ENCODE measurements at places on chromosomes 1 and 21. TPM values are rescaled to one million over a fixed set of nuclear protein-coding genes. Genes with fewer than 3 reads are reported as not detected.

GRCh38 chr1:161076410-161076809, 6.7 kb upstream of the ARHGAP30 start:
- no peaks in the 10 kb centered on the region for H3K27me3 ChIP-seq
- no peaks in the 10 kb centered on the region for H3K4me1 ChIP-seq
- no peak overlapping the region for H3K27ac ChIP-seq
- DNase-seq, result no peak
- H3K36me3 ChIP-seq, result no peaks in the 10 kb centered on the region
- no peak overlapping the region for H3K4me3 ChIP-seq

DNA sequence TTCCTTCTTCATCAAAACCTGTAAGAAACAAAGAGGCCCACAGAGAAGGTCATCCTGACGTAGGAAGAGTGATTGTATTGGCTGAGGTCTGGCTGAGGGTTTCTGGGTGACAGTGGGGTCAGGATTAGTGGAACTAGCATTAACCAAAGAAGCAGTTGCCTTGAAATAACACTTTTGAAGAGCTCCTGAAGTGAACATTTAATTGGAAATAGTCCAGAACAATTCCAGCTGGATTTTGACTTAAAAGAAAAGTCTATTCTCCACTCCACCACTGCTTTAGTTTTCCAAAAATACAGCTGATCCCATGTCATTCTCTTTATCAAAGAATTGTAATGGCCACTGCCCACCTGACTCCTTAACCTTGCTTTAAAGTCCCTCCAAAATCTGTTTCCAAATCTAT, 27.7 kb downstream of the CASQ2 start:
- DNase-seq, result no peak
- H3K27me3 ChIP-seq, result no peaks in the 10 kb centered on the region
- H3K36me3 ChIP-seq, result no peaks in the 10 kb centered on the region

- H3K36me3 ChIP-seq, result no peaks in the 10 kb centered on the region
- DNase-seq, result peak; percentile 37
- H3K27me3 ChIP-seq, result no peaks in the 10 kb centered on the region
Observed at GRCh38 chr1:81512252-81513003, 288.3 kb upstream of the ADGRL2 start.

- H3K27ac ChIP-seq, result no peak overlapping the region
- H3K36me3 ChIP-seq, result no peaks in the 10 kb centered on the region
- DNase-seq, result no peak
Observed at GRCh38 chr1:156809711-156810366, 6.8 kb downstream of the SH2D2A start.

GRCh38 chr1:53390261-53390660, 62.4 kb upstream of the LRP8 start:
- H3K27ac ChIP-seq, result no peak overlapping the region
- no peaks in the 10 kb centered on the region for H3K27me3 ChIP-seq
- H3K4me3 ChIP-seq, result no peak overlapping the region
- H3K4me1 ChIP-seq, result no peaks in the 10 kb centered on the region
- H3K36me3 ChIP-seq, result no peaks in the 10 kb centered on the region

GRCh38 chr1:30382496-30382895, 340.9 kb downstream of the MATN1 start:
- H3K4me1 ChIP-seq, result peaks cover 17% of the 10 kb centered on the region
- no peak for DNase-seq
- no peaks in the 10 kb centered on the region for H3K27me3 ChIP-seq
- no peak overlapping the region for H3K27ac ChIP-seq
- H3K36me3 ChIP-seq, result no peaks in the 10 kb centered on the region

GRCh38 chr1:188089461-188089860, 1260.7 kb downstream of the PLA2G4A start:
- peak; percentile 32 for DNase-seq
- H3K36me3 ChIP-seq, result no peaks in the 10 kb centered on the region
- peaks cover 10% of the 10 kb centered on the region for H3K4me1 ChIP-seq
- H3K27ac ChIP-seq, result no peak overlapping the region

- peak; percentile 73 for DNase-seq
- no peak overlapping the region for H3K27ac ChIP-seq
- H3K27me3 ChIP-seq, result peaks cover 53% of the 10 kb centered on the region
- H3K4me3 ChIP-seq, result peak overlapping the region; percentile 73
- no peaks in the 10 kb centered on the region for H3K36me3 ChIP-seq
Observed at GRCh38 chr1:75614399-75614756, 3.5 kb upstream of the SLC44A5 start.

GRCh38 chr1:16244650-16245285, 7.8 kb upstream of the CPLANE2 start:
- peak overlapping the region; percentile 7 for H3K27ac ChIP-seq
- no peaks in the 10 kb centered on the region for H3K27me3 ChIP-seq
- no peak overlapping the region for H3K4me3 ChIP-seq
- DNase-seq, result no peak

- peaks cover 10% of the 10 kb centered on the region for H3K4me1 ChIP-seq
- H3K27me3 ChIP-seq, result no peaks in the 10 kb centered on the region
- DNase-seq, result no peak
- H3K27ac ChIP-seq, result no peak overlapping the region
- no peaks in the 10 kb centered on the region for H3K36me3 ChIP-seq
Observed at GRCh38 chr1:24020470-24020869, 40.3 kb upstream of the SRSF10 start.

- no peak for DNase-seq
- H3K27ac ChIP-seq, result no peak overlapping the region
- H3K4me3 ChIP-seq, result no peak overlapping the region
- H3K27me3 ChIP-seq, result no peaks in the 10 kb centered on the region
- H3K36me3 ChIP-seq, result no peaks in the 10 kb centered on the region
Observed at GRCh38 chr1:97396463-97396862, 524.4 kb downstream of the DPYD start.

DNA sequence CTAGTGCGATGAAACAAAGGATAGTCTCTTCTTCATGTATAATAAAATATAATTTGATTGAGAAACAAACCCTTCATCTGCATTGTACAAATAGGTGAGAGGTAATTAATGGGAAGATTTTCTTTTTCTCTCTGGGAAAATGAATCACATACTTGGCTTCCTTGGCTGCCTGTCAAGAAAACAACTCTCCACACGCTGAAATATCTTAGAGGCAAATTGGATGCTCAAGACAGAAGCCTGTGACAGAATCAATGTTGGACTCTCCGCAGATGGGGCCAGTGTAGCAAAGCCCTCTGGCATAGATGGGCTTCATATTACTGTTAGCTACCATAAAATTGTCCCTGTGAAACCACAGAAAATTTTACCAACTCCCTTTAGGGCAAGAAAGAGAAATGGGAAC, 186.6 kb downstream of the GRIK1 start:
- DNase-seq, result no peak
- no peaks in the 10 kb centered on the region for H3K4me1 ChIP-seq
- H3K27me3 ChIP-seq, result no peaks in the 10 kb centered on the region
- no peaks in the 10 kb centered on the region for H3K36me3 ChIP-seq
- H3K27ac ChIP-seq, result no peak overlapping the region

DNA sequence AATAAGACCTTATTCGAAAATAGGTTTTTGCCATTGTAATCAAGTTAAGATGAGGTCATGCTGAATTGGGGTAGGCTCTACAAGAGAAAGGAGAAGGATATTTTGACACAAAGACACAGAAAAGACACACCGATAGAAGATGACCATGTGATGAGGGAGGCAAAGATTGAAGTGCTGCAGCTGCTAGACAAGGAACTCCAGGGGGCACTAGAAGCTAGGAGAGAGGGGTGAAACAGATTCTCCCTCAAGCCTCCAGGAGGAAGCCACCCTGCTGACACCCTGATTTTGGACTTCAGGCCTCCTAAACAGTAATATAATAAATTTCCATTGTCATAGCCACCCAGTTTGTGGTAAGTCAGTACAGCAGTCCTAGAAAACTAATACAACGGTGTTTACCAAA, 506.8 kb upstream of the CAMK1G start:
- DNase-seq, result no peak
- no peaks in the 10 kb centered on the region for H3K36me3 ChIP-seq
- H3K27me3 ChIP-seq, result no peaks in the 10 kb centered on the region

DNA sequence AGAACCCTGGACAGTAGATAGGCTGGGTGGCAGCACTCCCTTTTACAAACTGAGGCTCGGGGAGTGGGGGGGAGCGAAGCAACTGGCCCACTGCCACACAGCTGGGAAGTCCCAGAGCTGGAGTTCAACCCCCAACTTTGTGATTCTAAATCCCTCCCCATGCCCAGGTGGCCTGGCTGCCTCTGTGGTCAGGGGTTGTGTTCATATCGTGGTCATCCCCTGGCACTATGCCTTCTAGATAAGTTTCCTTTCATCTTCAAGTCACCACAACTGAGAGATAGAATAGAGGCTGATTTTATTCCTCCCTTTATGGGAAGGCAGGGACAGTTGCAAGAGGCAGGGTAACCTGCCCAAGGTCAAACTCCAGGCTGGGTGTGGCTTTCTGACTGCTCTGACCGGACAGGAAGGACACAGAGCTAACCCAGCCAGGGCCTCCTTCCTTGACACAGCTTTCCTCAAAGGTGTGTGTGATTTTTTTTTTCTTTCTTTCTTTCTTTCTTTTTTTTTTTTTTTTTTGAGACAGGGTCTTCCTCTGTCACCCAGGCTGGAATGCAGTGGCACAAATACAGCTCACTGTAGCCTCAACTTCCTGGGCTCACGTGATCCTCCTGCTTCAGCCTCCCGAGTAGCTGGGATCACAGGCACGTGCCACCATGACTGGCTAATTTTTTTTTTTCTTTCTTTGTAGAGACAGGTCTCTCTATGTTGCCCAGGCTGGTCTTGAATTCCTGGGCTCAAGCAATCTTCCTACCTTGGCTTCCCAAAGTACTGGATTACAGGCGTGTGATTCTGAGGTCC, 18.4 kb upstream of the TNFRSF1B start:
- H3K27me3 ChIP-seq, result no peaks in the 10 kb centered on the region
- H3K4me3 ChIP-seq, result no peak overlapping the region
- H3K4me1 ChIP-seq, result peaks cover 6% of the 10 kb centered on the region
- no peaks in the 10 kb centered on the region for H3K36me3 ChIP-seq

DNA sequence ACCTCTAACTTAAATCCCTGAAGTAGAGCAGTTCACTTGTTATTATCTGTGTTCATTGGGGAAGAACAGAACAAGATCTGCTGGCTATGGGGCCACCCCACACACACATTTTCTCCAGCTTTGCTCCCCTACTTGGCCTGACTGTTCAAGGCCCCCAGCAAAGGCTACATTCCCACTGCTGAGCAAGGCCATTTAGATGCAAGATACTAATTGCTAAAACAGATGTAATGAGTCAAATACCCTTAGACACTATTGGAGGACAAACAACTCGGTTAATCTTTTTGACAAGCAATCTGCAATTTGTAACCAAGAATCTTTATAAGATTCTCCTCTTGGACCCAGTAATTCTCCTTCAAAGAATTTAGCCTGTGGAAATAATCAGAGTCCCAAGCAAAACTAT, 67.7 kb downstream of the NAV1 start:
- H3K27ac ChIP-seq, result no peak overlapping the region
- no peak overlapping the region for H3K4me3 ChIP-seq
- no peak for DNase-seq
- H3K36me3 ChIP-seq, result no peaks in the 10 kb centered on the region

- H3K27me3 ChIP-seq, result peaks cover 3% of the 10 kb centered on the region
- H3K4me3 ChIP-seq, result no peak overlapping the region
- no peak overlapping the region for H3K27ac ChIP-seq
- H3K4me1 ChIP-seq, result peaks cover 9% of the 10 kb centered on the region
- H3K36me3 ChIP-seq, result no peaks in the 10 kb centered on the region
- DNase-seq, result no peak
Observed at GRCh38 chr1:204145033-204145504, 6.8 kb downstream of the ETNK2 start.

DNA sequence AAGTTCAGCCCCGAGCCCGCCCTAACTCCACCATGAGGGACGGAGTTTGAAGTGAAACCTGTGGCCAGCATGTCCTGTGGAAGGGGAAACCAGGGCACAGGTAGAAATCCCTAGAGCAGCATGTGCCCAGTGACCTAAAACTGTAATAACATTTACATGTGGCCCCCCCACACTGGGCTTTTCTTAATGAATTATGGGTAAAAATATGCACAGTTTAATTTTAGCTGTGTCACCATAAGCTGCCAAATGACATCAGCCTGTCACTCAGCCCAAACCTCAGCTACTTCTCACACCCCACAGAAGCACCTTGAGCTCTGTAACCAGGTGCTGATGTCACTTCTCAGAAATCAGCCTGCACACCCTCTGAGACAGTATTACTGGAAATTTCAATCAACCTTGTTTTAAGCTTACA, 50.0 kb upstream of the SLC19A1 start:
- H3K27ac ChIP-seq, result no peak overlapping the region
- H3K4me3 ChIP-seq, result no peak overlapping the region
- no peak for DNase-seq
- peaks cover 37% of the 10 kb centered on the region for H3K27me3 ChIP-seq

DNA sequence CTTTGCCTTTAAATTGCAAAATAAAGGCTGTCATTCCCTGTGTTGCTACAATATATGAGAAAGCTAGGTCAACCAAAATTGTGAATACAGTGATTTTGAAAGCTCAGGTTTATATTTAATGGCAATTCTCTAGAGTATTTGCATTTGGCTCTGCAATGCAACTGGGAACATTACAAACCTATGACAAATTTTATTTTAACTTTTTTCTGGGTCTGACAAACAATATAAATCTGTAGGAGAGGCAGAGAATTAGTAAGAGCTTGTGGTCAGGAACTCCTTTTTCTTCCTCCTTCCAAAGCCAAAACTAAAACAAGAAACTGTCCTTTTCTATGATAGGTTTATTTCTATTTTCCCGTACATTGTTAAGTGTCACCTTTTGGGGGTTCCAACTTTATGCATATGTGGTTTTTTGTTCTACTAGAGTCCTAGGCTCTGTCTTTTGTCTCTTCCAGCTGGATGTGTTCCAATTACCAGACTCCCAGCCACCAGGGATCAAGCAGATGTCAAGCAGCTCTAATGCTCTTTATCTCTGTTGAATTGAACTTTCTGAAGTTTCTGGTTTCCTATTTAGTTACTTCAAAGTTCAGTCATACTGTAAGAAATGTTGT, 106.9 kb downstream of the ASH1L start:
- H3K36me3 ChIP-seq, result peaks cover 7% of the 10 kb centered on the region
- peak overlapping the region; percentile 27 for H3K27ac ChIP-seq
- peak; percentile 55 for DNase-seq
- peaks cover 17% of the 10 kb centered on the region for H3K4me1 ChIP-seq
- no peaks in the 10 kb centered on the region for H3K27me3 ChIP-seq
- no peak overlapping the region for H3K4me3 ChIP-seq

TMPRSS15 gene
- total RNA-seq, result not detected

ASAP3 gene
- 3.9 TPM for total RNA-seq

ZNF683 gene
- total RNA-seq, result not detected

AMY1C gene
- not detected for total RNA-seq

S100A5 gene
- total RNA-seq, result not detected

CD48 gene
- not detected for total RNA-seq

MX2 gene
- 3.3 TPM for total RNA-seq

ANKRD45 gene
- 2.3 TPM for total RNA-seq
